ENCODE measurements at places on chromosomes 1 and 21.

DNA sequence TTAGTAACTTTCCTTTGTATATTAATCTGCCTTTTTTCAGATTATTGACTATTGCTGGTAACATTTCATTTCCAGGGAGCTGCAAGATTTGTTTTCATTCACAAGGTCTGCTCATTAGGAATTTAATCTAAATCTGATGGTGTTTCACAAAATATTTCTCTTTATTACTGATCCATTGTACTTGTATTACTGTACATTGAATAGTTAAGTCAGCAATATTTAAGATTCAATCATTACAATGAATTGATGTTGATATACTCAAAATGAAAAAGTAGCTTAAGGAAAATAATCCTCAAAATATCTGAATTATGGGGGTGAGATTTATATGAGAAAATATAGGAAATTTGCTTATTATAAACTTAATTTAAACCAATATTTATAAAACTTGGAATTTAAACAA is 308.6 kb upstream of the PBX1 start:
- no peak for DNase-seq

DNA sequence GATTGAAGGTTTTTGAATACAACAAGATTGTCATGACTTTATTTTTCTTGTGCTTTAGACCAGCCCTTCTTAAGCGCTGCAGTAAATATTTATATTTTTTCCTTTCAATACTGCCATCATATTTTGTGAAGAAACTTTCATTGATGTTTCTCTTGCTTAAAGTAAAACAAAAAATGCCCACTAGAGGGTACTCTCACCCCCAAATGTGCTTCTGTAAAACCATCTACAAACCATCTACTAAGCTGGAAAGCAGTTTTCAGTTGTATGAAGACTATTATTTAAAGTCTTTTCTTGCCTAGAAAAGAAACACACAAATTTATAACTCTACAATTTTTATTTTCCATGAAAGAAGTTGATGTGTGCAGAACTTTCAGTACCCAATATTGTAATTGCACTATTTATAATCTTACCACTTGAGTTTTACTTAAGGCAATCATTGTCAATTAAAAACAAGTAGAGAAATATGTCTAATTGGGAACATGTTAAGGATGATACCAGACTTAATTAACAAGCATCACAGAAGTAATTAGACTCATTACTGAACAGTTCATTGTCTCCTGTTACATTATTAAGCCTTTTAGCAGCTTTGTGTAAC is 10.7 kb downstream of the LEPR start:
- DNase-seq = peak; percentile 32

- no peak for DNase-seq
Measured at GRCh38 chr1:63955370-63956145, 181.7 kb downstream of the ROR1 start.

DNA sequence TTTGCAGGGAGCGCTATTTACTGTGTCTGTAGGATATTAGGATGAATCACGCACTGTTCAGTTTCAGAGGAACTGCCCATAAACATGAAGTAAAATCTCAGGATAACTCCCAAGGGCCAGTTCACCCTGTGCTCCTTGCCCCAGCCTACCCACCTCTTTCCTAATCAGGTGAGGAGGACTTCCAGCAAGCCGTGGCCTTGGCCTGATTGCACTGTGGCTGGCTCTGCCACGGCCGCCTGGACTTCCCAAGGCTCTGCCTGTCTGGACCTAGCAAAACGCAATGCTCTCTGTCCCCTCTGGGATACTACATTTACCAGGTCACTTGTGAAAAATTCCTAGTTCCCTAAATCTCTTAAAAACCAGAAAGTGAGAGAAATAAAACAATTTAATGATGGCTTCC is 7.4 kb upstream of the ASCL5 start:
- no peak for DNase-seq

GRCh38 chr1:159469921-159470533 is 30.5 kb downstream of the OR10J1 start:
- no peak for DNase-seq

DNA sequence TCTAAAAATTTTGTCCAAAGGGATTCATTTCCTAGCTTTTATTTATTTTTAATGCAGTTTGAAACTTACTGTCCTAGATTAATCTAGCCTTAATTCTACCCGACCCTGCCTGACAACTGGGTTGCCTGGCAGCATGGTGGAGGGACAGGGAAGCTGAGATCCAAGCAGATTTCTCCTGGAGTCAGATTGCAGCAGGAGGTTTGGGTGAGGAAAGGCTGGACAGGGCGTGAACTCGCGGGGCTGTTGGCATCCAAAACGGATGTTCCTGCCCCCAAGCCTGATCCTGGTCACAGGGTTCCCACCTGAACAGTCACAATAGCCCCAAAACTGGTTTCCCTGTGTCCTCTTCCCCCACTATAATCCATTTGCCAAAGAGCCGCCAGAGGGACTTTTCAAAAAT is 23.2 kb downstream of the TCEA3 start:
- DNase-seq = no peak

DNA sequence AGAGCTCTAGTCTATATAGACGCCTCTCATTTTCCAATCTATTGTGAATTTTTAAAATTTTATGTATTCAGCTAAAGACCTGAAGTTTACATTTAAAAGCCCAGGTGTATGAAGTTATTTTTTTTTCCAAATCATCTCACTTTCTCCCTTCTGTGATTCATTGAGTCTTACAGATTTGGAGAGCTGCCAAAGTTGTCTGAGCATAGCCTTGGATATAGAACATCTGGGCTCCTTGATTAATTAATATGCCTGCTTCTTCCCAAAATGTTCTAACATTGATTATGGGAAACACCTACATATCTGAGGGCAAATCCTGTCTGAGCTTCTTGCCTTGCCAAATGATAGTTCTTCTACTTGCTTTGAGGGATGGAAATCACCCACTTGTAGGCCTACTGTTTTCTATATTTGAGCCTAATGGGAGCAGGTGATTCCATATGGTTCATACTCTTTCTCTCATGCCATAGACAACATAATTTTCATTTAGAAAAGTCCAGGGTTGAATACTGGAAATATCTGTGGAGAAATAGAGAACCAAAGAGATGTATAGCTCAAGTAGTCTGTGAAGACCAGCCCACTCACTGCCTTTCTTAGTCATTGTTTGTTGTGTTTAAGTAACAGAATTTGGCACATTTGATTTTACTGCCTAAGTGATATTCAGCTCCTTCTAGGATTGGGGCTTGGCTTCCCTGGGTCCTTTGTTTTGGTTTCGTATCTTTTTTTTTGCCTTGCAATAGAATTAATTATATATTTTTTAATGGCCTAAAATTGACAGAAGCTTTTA is 46.2 kb downstream of the MACF1 start:
- DNase-seq = no peak

DNA sequence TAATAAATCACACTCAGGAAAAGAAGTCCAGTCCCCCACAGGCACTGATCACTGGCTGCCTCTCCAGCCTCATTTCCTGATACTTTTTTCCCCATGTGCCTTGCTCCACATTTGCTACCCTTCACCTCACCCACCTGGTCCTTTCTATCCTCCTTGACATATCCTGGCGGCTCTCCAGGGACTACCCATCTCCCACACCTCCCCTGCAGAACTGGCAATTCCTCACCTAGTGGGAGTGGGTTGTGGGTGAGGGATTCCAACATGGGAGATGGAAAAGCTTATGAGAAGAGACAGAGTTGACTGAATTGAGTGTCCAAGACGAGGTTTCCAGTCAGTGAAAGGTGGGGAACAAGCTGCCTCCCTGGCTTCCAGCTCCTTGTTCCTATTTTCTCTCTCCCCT is 69.6 kb downstream of the FCRL5 start:
- DNase-seq = no peak

DNA sequence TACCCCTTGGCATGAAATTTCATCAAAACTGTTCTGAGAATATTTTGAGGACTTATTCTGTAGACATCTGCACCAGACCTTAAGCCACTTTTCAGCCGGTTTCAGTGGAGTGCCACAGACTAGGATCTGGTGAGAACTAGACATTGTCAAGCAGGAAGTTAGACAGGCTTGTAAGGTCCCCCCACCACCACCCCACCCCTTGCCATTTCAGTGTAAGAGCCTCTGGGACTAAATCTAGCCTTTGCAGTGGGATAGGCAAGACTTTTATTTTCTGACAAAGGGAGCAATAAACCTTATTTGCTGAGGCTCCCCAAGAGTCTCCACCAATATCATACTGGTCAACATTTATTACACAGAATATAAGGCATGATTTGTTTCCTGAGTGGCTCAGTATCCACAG is 77.9 kb upstream of the EXO1 start:
- DNase-seq = no peak

GRCh38 chr1:117670976-117671780 is 65.3 kb downstream of the TENT5C start:
- DNase-seq = no peak

GRCh38 chr1:46522184-46522968 is 29.1 kb downstream of the KNCN start:
- DNase-seq = no peak

GRCh38 chr1:202663131-202663530 is 47.1 kb downstream of the SYT2 start:
- DNase-seq = no peak

- no peak for DNase-seq
Measured at GRCh38 chr1:192869308-192869940, 60.6 kb downstream of the RGS2 start.

DNA sequence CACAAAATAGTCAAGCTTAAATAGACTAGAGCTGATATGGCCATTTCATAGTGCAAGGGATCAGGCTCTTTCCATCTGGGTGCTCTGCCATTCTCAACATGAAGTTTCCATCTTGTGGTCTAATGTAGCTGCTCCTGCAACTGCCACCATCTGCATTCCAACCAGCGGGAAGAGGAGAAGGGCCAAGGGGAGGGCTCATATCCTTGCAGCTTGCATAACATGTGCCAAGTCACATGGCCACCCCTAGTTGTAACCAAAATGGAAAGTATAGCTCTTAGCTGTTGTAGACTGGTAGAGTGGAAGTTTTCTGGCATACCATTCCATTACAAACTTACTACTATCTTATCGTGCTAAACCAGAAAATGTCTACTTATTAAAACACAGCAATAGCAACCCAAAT is 38.9 kb upstream of the IVNS1ABP start:
- no peak for DNase-seq

- DNase-seq = peak; percentile 72
Measured at GRCh38 chr1:119873135-119874015, 22.9 kb downstream of the ADAM30 start.

GRCh38 chr1:24727501-24728216 is 17.6 kb upstream of the CLIC4 start:
- no peak for DNase-seq

DNA sequence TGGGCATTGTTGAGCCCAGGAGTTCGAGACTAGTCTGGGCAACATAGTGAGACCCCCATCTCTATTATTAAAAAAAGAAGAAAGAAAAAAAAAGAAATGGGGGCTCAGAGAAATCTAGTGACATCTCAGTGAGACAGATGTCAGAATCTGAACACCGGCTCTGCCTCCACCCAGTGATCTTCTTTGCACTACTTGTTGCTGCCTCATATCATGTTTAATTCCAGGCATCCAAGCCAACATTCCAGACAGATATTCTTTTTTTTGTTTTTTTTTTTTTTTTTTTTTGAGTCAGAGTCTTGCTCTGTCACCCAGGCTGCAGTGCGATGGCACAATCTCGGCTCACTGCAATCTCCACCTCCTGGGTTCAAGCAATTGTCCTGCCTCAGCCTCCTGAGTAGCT is 5.0 kb upstream of the ARL8A start:
- DNase-seq = no peak

DNA sequence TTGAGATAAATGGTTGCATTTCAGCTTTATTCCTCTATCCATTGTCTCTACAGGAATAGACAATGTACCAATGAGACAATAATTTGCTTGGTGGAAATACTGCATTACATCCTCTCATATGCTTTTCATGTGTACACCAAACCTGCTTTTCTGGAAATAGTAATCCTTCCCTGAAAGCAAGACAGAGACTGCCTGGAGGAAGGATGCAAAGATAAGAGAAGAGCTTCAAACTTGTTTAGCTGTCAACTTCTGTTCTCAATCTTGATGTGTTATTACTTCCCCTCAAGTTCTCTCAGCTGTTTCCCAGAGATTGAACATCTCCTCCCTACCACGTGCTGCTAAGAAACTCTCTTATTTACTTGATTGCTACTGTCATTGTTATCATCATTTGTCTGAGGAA is 1125.4 kb upstream of the TMPRSS15 start:
- no peak for DNase-seq

DNA sequence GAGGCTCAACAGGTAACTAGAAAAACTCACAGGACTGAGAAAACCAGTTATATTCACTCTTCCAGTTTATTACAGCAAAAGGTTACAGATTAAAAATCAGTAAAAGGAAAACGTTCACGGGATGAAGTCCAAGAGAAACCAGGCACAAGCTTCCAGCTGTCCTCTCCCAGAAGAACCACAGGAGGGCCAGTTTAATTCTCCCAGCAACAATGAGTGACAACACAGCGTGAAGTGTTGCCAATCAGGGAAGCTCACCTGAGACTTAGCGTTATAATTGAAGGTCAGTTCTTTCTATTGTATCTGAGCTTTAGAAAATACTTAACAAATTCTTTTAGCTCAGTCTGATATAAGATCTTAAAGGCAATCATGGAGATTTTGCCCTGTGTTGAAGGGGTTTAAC is 65.2 kb upstream of the TNR start:
- no peak for DNase-seq

Data from hindlimb muscle (tissue), 1 donor.